NCI-H1930 (cell line): ENCODE measurements at places on chromosomes 2 and 18.

GRCh38 chr2:178844269-178844668, 37.0 kb upstream of the TTN start:
- DNase-seq = no peak

DNA sequence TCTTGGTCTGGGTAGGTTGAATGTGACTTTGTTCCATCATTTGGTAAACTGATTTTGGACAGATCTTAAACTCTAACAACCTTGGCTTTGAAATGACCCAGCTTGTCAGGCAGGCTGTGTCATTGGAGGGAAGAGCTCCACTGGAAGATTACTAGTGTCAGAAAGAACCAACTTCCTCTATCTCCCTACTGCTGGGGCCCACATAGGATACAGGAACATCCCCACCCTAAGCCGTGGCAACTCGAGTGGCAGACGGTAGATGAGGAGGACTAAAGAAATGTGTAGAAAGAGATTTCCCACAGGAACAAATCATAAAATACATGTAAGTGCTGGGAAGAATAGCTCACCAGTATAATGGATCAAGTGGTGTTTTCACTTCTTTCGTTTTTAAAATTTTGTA, 4.3 kb upstream of the G6PC2 start:
- no peak for DNase-seq

DNA sequence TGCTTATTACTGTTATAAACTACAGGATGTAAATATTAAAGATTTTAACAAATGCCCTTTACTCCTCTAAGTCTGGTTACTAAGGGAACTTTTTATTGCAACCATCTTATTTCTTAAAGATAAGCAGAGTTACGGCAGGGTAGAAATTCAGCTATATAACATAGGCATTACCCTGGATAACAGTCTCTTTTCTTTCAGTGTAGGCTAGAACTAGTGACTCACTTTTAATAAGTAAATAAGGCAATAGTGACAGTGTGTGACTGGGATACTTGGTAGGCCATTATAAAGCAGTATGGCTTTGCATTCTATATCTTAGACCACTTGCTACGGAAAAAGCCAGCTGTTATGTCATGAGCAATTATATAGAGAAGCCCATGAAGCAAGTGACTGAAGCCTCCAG, 1041.0 kb upstream of the NRXN1 start:
- DNase-seq = no peak

- DNase-seq = no peak
Observed at GRCh38 chr2:235511187-235511661, 17.4 kb downstream of the AGAP1 start.

GRCh38 chr18:45541421-45541820, 73.9 kb upstream of the SLC14A2 start:
- DNase-seq = no peak

DNA sequence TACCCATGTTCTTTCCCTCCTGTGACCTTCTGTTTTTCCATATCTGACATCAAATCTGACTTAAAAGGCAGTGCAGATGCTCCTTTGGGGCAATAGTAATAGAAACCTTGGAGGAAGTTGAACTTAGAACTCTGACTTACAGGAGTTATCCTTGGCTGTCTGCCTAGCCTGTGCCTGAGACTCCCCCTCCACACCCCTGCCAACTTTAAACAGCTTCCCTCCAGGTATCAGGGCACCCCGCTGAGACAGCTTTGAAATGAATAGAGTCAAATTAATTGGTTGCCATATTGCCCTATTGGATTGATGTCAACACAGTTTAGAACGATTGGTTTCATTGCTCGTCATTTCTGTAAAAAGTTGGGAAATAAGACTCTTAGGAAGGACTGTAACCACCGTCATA, 322.0 kb downstream of the PRKCE start:
- no peak for DNase-seq

GRCh38 chr2:161096336-161096735, 63.9 kb upstream of the TANK start:
- no peak for DNase-seq
